ENCODE measurements at places on chromosomes 6 and 20.

- DNase-seq, result no peak
These were observed 6.1 kb downstream of the EEF1A1 start for GRCh38 chr6:73514746-73515110.

DNA sequence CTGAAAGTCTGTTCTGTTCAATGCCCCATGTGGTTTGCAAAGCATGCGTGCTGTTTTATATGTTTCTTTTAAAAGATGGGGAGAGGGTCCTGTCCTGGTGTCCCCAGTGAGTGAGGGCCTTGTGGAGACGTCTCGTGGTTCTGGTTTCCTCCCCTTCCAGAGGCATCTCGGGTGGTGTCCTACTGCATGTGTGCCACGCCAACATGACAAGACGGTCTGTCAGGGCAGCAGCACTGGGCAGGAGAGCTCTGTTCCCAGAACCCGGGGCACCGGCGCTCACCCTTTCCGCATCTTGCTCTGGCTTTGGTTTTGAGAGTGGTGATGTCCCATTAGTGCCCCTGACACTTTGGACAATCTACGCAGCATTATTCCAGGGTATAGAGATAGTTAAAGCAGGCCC lies 275.6 kb downstream of the CDH4 start:
- DNase-seq, result no peak

DNA sequence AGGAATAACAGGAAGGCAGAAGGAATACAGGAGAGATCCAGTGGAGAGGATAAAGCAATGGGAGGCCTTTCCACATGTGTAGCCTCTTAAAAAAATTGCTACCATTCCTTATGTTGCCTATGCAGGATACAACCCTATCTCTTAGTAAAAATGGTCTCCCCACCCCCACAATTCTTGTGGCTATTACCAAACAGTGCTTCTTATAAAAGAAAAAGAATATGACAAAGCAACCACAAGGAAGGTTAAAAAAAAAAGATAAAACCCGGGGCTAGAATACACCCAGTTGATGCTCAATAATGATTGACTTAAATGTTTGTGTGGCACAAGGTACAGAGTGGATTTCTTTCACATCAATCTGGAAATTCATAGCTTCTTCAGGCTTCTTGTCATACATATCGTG lies 250.9 kb downstream of the HIVEP2 start:
- DNase-seq, result no peak

GRCh38 chr6:35312076-35312800 lies 14.6 kb downstream of the DEF6 start:
- DNase-seq, result no peak

DNA sequence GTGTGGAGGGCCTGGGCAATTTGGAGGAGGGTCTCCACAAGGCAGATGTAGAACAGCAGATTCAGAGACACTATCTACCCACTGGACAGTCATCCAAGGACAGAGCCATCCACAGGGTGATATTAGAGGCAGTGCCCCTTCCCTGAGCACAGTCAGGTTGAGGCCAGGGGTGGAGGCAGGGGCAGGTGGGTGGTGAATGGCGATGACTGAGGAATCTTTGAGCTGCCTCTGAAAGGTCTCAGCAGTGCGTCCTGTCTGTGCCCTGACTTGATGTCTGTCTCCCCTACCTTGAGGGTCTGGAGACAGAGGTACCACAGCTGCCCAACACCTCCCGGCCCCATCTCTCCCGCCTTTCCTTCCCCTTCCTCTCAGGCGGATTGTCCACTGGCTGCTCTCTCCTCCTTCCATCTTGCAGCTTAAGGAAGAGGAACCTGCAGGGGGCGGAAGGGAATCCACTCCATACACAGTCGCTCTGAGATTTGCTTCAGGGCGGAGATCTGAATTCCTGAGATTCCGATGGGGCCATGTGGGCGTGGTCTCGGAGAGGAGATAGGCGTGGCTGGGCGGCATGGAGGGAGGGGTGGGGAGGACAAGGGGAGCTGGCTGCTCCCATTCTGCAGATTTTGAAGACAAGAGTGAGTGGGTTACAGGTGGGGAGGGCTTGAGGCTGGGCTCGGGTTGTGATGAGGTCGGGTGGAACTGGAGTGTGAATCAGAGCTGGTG lies 1.7 kb downstream of the MUCL3 start:
- no peak for DNase-seq
